ENCODE measurements at places on chromosomes 1 and 21.

GRCh38 chr1:107785496-107786202 lies 179.3 kb downstream of the VAV3 start:
- DNase-seq: no peak

GRCh38 chr21:27464648-27465047 lies 497.8 kb upstream of the ADAMTS5 start:
- no peak for DNase-seq

DNA sequence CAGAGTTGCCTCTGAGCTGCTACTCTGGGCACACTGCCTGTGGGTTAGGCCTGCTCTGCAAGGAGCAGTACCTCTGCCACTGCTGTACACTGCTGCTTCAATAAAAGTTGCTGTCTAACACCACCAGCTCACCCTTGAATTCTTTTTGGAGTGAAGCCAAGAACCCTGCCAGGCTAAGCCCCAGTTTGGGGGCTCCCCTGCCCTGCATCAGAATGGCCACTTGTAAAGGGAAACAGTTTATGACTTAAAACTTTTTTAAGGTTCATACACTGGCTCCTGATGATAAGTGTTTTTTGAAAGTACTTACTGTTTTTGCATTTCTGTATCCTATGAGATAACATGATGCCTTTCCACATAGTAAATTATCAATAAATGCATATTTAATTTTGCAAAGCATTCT lies 310.0 kb downstream of the LMO4 start:
- no peak for DNase-seq

GRCh38 chr1:22955146-22955545 lies 17.5 kb downstream of the LACTBL1 start:
- DNase-seq: no peak

DNA sequence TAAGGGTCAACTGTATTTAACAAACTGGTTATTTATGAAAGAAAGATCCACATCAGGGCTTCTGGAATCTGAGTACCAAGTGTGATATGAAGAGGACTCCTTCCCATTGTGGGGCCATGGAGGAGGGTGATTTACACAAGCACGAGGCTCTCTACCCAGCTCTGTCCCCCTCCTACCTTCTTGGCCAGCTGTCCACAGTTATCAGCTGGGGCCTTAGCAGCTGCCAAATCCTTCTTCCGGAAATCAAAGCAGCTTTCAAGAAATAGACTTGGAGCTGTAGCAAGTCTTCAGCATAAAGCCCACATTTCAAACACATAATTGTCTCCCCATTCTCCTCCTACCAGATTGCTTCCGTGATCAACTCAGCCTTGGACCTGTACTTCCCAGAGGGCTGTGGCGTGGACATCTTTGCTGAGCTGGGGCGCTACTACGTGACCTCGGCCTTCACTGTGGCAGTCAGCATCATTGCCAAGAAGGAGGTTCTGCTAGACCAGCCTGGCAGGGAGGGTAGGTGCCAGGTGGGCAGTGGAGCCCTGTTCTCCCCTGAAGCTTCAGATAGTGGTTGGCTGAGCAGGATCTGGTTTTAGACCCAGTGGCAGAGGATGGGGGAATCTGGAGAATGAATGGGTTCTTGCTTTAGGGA lies 15.5 kb downstream of the AZIN2 start:
- no peak for DNase-seq

- peak; percentile 15 for DNase-seq
These were observed 6.9 kb downstream of the CAMK1G start for GRCh38 chr1:209590405-209590804.

- no peak for DNase-seq
These were observed 130.2 kb downstream of the IFI44 start for GRCh38 chr1:78779831-78780230.

DNA sequence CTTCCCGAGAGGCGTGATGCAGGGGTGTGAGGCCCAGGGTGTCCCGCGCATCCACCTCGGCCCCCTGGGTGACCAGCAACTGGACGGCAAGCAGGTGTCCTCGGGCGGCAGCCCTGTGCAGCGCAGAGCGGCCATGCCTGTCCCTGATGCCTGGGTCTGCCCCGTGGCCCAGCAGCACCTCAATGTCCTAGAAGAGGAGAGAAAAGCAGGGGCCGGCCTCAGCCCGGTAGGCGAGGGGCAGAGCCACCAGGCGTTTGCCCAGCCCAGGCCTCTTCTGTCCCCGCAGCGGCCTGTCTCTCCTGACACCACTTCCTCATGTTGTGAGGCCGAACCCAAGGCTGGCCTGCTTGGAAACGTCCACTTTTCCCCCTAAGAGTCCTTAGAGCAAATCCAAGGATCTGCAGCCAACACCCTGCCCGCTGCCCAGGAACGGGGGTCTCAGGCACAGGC lies 1.7 kb downstream of the ANKRD65 start:
- DNase-seq: no peak

DNA sequence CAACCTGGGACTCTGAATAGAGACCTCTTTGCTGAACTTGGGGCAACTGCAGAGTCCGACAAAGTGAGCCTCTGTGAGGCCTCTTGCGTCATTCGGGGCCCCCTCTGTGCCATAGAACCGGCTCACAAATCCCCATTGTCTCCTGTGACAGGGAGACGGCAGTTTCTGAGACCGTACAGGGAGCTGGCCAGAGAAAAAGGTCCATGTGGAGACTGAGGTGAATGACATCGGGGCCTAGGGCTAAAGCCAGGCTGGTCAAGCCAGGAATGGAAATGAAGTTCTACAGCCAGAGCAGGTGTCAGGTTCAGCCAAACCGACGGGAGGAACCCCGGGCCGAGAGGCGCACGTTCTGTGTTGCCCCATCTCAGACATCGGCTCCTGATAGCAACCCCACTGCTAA lies 37.1 kb upstream of the TRIM67 start:
- DNase-seq: no peak

GRCh38 chr1:6732942-6733341 lies 31.3 kb upstream of the DNAJC11 start:
- DNase-seq: no peak

- DNase-seq: no peak
These were observed 240.3 kb downstream of the LMX1A start for GRCh38 chr1:165116171-165116570.

DNA sequence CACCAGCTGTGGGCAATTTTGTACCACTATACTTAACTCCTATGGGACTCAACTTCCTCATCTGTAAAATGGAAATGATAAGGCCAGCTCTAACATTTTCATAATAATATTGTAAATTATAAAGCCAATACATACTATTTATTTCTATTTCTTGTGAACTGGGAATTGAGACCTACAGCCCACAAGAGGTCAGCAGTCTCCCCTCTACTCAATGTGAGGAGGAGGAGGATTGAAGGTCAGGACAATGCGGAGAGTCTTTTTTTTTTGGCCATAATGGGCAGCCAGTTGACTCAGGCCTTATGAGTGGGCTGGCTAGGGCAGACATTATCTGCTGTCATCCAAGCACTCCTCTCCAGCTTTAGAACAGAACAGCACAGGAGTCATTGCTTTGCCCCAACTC lies 90.5 kb downstream of the NUF2 start:
- no peak for DNase-seq

DNA sequence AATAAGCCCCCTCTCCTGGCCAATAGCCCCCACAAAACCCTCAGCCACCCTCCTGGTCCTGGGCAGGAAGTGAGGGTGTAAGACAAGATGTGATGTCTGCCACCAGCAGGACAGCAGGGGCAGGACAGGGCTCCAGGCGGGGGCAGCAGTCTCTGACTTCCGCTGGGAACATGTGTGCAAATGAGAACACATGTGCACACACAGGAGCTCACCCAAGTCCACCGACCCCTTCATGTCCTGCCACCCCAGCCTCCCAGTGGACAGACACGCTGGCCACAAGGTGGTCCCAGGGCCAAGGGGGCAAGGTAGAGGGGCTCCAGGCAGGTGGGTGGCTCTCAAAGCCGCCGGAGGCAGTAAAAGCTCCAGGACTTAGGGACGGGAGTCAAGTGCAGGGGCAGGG lies 60.1 kb downstream of the KCNAB2 start:
- no peak for DNase-seq

- no peak for DNase-seq
These were observed 88.2 kb downstream of the ZSCAN20 start for GRCh38 chr1:33560680-33561079.

GRCh38 chr1:150558303-150558704 lies 9.1 kb downstream of the ADAMTSL4 start:
- DNase-seq: no peak

DNA sequence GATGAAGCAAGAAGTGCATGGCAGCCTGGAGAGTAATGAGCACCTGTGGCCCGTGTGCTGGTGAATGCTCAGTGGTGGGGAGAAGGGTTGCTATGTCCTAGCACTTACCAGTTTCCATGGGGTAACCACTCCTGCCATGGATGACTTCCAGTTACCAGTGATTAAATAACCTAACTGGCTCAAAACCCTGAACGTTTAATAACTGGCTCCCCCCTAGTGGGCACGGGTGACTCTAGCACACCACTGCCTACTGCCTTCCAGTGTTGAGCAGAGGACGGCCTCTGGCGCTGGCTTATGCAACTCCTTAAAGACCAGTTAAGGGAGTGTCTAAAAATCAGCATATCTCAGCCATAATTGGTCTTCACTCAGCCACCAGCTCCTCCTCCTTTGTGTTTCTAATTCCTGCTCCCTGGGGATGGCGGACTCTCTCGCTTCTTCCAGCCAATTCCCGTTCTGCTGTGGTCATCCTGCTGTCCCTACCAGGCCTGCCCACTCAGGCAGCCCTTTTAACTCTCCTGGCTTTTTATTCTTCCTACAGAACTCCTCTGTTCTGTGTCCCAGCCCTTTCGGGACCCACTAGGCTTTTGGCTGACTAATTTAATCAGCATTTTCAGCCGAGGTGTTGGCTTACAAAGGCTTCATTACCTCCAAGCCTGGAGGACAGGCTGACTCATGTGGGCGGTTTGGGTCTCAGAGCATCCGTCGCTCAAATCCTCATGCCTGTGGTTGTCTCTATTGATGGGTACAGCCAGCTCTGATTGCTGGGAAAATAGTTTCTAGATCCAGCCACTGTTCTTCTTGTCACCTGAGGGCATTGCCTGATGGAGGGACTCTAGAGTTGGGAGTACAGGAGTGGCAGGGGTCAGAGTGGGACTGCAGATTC lies 332.4 kb downstream of the CAMTA1 start:
- no peak for DNase-seq

- DNase-seq: peak; percentile 86
These were observed 563 bp upstream of the NFIA start for GRCh38 chr1:61081686-61082310.

DNA sequence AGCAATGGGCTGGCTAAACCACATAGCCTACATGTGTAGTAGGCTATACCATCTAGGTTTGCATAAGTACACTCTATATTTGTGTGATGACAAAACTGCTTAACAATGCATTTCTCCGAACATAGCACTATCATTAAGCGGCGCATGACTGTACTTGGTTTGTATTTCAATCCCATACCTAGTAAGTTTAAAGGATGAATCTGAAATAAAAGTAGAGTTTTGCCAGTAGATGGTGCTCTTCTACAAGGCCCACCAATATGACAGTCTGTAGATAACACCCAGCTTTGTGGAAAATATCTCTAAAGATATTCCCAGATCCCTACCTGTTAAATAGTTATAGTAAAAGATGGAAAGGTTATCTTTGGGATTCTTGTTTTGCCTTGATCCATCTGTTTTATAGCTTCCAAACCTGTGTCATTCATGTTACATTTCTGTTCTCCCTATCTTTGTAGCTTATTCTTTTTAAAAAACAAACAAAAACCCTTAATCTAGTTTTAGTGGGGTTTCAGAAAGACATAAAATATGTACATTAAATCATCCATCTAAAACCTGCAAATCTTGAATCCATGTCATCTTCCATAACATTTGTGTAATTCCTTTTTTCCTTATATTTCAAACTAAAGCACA lies 33.9 kb upstream of the ASPM start:
- DNase-seq: peak; percentile 19

DNA sequence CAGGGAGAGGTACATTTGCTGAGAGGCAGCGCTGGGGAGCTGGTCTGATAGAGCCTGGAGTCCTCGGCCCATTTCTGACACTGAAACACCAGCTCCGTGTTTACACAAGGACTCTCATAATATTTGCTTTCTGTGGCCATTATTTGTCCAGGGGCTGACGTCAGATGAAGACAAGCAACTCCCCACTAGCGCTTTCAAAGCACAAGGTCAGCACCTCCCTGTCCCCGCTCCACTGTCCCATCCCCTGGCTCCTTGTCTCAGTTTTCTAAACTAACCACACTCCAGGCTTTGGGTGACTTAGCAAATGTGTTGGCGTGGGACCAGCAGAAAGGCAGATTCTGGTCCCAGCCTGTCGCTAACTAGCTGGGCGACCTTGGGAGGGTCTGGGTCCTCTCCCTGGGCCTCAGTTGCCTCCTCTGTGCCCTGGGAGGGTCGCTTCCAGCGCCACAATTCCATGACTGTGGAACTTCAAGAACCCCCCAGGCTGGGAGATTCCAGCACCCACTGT lies 37.4 kb upstream of the ZBTB40 start:
- peak; percentile 89 for DNase-seq

- no peak for DNase-seq
These were observed 13.5 kb downstream of the TRAF3IP3 start for GRCh38 chr1:209769171-209769904.

- DNase-seq: no peak
These were observed 51.4 kb upstream of the GPR157 start for GRCh38 chr1:9180111-9180819.

GRCh38 chr1:55868026-55868425 lies 652.9 kb upstream of the USP24 start:
- peak; percentile 98 for DNase-seq

DNA sequence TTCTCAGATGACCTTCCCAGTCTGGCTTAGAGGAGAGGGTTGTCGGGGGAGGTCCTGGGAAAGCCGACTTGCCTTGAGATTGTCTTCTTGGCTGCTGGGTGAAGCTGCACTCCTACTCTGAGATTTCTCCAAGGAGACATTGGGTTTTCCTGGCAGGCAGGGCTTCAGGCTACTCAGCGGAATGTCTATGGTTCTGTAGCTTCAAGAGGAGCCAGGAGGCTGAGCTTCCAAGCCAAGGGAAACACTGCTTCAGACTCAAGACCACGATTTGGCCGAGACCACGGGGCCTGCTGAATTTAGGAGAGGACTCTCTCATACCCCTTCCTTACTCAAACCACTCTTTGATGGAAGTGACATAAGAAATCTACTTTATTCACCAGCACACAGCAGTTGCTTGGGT lies 67.8 kb downstream of the NTMT2 start:
- DNase-seq: no peak

- DNase-seq: no peak
These were observed 7.2 kb downstream of the SNX7 start for GRCh38 chr1:98668733-98669132.

DNA sequence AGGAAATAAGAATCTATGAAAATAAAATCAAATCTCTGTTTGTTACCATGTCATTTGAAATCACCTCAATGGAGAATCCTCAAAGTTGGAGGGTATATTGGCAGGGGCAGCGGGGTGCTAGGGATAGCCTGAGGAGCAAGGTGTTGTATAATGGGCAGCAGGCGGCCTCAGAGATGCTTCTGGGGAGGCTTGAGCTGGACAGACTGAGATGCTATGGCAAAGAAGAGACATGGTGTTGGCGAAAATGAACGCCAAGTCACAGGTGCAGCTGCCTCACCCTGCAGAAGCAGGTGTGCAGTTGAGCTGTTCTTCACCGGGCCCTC lies 3.1 kb upstream of the SLC1A7 start:
- no peak for DNase-seq

DNA sequence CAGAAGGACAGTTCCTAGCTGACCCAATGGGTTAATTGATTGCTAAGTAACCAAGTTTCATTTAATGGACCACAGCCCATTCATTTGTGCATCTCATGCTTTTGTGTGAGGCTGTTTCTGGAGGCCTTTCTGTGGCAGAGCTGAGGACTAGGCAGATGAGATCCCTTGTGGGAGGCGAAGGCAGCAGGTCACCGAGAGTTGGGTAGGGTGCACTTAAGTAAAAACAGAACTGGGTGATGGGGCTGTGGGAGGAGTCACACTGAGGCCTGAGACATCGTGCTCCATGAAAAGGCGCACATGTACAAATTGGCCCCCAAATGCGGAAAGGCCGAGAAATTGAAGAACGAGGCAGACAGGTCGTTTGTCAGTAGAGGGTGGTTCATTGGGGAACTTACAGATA lies 60.9 kb downstream of the S100B start:
- DNase-seq: no peak
